ENCODE measurements at places on chromosomes 2 and 18.

- no peak for DNase-seq
Measured at GRCh38 chr2:53174539-53174938, 593.1 kb upstream of the CHAC2 start.

DNA sequence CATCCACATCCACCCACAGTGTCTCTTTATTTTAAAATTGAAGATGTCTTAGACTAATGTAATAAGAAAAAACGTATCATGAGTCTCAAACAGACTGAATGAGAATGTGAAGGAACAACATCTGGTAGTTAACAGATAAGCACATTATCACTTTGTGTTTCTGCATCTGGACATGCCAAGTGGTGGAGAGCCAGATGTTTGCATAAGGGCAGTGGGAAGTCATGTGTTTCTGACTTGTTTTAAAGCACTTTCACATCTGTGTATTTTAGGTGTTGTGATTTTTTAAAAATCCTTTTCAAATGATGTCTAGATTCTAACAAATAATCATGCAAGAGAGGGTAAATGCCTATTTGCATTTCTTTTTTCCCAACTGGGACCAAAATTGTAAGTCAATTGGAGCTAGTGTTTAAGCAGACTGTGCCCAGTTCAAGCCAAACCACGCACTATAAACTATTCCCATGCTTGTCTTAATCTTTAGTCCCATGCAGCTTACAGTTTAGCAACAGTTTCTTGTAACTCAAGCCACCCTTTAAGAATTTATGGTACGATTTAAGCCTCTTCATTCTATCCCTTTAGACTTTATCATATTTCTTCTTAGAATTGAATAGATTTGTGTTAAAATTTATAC is 272.7 kb upstream of the DOK6 start:
- DNase-seq: no peak

- peak; percentile 52 for DNase-seq
Measured at GRCh38 chr2:47520302-47520630, 117.3 kb downstream of the MSH2 start.

GRCh38 chr2:18284331-18284730 is 276.1 kb downstream of the RDH14 start:
- DNase-seq: no peak

DNA sequence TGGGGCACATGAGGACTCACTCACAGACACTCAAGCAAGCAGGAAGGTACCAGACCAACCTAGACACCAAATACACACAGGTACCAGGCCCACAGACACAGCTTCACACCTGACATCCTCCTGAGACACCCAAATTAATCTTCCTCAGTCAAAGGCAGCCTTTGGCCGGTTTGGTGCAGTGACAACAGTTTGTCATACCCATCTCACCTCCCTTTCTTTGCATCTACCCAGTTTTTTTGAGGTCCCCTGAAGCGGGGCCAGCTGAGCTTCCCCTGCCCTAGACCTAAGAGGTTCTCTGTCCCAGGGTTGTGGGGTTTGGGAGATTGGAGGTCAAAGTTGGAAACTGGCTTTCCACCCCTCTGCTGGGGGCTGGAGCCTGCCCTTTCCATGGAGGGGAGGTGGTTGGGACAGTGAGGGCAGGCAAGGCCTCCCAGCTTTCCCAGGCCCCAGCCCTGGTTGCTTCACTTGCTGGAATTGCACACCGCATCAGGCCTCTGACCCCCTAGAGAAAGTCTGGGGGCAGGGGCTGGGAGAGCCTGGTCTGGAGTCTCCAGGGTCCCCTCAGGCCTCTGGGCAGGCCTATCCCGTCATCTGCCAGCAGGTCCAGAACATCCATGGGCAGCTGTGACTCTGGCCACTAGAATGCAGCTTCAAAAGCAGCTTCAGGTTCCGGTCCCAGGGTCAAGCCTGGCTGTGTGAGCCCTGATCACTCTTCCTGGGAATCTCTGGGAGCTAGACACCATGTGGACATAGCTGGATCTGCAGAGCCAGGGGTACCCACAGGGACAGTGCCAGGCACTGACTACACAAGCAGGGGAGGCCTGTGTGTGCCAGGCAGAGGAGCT is 12.5 kb upstream of the TEX261 start:
- no peak for DNase-seq

- peak; percentile 50 for DNase-seq
Measured at GRCh38 chr18:40159141-40160017, 1795.7 kb upstream of the PIK3C3 start.

- DNase-seq: no peak
Measured at GRCh38 chr2:157447031-157447430, 3.1 kb upstream of the CYTIP start.

DNA sequence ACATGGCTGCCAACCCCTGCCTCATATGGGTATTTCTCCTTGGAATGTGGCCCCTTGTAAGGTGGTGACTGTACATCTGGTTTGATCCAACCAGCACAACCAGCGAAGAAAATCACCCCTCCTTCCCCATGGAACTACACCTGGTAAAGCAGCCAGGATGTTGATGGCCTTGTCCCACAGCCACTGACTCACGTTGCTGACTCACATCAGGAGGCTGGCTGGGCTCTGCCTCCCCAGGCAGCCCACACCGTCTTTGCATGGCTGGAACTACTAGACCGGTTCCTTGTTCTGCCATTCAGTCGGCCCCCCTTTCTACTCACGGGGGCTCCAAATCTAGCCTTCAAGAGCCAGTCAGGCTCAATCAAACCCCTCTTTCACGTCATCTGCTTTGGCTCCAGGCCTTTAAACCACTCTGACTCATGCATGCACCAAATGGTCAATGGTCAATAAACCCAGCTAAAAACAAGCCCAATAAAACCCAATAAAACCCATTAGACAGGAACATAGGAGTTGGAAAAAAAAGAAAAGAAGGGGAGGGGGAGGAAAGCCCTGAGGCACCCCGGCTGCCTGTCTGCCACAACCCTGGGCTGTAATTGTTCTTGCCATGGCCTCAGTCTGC is 114.8 kb downstream of the PLB1 start:
- no peak for DNase-seq

- DNase-seq: no peak
Measured at GRCh38 chr2:239267288-239267951, 133.4 kb downstream of the HDAC4 start.

- no peak for DNase-seq
Measured at GRCh38 chr18:57121542-57122112, 25.3 kb upstream of the BOD1L2 start.

- no peak for DNase-seq
Measured at GRCh38 chr2:151486053-151486452, 76.4 kb downstream of the RIF1 start.

- DNase-seq: no peak
Measured at GRCh38 chr2:59256290-59256689, 1015.2 kb upstream of the FANCL start.

GRCh38 chr2:240997856-240998705 is at the start of gene SNED1:
Gene SNED1, plus strand, starts transcription at chr2:240998618. Its CDS starts 220 bp downstream, at chr2:240998838.
- DNase-seq: peak; percentile 77

GRCh38 chr18:3447068-3447894 is 2.7 kb upstream of the TGIF1 start:
- no peak for DNase-seq

DNA sequence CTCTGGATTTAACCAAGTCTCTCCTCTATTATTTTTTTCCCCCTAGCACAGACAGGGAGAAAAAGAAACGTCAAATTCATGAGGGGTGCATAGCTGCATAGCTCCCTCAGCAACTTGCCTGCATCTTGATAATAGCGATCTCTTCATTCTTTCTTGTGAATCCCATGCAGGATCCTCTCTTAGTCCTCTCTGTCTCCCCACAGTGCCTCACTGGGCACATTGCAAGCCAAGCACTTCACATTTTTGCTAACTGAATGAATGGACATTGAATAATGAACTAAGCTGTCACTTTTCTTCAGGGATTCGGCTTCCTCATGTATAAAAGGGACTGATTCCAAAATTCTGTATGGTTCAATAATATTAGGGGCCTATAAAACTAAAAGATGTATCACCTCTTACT is 2.9 kb upstream of the EPB41L3 start:
- no peak for DNase-seq

- no peak for DNase-seq
Measured at GRCh38 chr2:25204190-25204838, 35.9 kb upstream of the POMC start.

DNA sequence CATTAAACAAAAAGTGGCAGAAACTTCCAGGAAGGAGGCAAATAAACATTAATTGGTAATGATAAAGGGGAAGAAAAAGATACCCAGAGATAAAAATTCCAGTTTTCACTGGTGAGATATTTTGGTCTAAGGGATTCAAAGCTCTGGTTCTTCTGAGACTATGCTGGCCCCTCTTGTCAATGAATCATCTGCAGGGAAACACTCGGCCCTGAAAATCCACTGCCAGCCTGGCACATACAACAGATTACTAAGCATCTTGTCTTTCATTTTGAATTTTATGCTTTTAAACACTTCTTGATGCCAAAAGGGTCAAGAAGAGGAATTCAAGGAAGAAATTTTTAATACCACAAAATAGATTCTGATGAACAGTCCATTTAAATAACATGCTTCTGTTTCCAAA is 1603.8 kb upstream of the ZEB2 start:
- no peak for DNase-seq

DNA sequence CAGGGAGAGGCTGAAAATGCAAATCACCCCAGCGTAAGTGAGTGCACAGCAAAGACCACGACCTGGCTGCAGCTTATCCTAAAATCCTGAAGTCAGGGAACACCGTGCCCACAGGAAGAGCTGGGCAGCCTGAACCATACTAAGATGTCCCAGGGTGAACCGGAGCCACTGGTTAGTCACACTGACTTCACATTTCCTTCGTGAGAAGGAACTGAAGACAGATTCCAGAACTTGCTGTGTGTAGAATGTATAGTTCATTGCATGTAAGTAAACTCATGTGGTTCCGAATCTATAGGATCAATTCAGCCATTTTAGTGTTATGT is 84.6 kb upstream of the NDUFV2 start:
- no peak for DNase-seq
